IPS-NIHi11 (cell line): ENCODE measurements at places on chromosomes 7 and 10.

DNA sequence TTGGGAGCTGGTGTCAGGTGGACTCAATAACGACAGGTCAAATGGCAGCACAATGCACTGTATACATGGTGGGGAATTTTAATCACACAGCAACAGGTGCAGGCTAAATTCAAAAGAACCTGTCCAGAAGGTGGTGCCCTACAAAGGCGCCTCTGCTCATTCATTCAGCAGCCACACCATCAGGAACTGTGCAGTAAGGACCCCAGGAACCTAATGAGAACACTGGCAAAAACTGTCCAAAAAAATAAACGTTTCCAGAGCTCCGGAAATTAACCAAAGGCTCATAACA is 21.9 kb upstream of the CRYGN start:
- no peak for DNase-seq

GRCh38 chr10:73099141-73099540 is 2.5 kb upstream of the P4HA1 start:
- DNase-seq: no peak

GRCh38 chr10:102072673-102073527 is 7.8 kb downstream of the HPS6 start:
- peak; percentile 85 for DNase-seq

GRCh38 chr7:28724563-28724962 is 233.6 kb downstream of the TRIL start:
- no peak for DNase-seq

DNA sequence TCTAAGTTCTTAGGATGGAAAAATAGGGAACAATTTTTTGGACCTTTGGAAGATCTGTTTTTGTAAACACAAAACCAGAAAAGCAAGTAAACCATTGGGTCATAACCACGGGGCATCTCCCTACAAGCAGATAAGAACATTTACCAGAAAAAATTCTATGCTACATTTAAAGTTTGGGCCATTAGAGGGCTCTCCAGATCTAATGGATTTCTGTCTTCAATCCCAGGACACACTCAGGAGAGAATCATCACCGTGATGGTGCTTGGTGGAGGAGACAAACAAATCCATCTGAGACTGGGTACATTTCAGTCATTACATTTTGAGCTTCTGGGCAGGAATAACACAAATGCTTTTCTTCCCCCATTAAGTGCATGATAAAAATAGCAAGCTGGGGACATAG is 178.4 kb upstream of the TARP start:
- DNase-seq: peak; percentile 31
